Bone marrow (tissue), 2 donors: ENCODE measurements at places on chromosomes 6 and 20.

GRCh38 chr20:41192575-41192974 lies 55.2 kb downstream of the PLCG1 start:
- DNase-seq: no peak

- DNase-seq: no peak
These were observed 125.0 kb upstream of the HDGFL1 start for GRCh38 chr6:22444330-22444729.

- no peak for DNase-seq
These were observed 191.4 kb downstream of the CENPW start for GRCh38 chr6:126531286-126531685.

GRCh38 chr6:33728438-33728837 lies 16.9 kb upstream of the UQCC2 start:
- DNase-seq: no peak

DNA sequence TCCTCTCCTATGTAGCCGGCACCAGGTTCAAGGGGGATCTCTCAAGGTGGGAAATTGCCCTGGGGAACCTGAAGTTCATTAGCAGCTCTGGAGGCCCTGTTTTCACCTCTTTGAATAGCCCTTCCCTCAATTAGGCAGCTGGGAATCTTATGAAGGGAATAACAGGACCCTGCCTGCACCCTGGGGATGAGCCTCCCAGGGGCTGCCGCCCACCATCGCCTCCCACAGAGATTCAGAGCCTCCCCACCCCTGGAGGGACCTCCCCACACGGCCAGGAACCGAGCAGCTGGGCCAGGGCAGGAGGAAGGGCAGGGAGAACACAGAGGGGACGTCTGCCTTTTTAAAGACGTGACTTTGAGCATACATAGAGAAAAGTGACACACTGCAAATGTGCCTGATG lies 4.6 kb upstream of the EEF1A2 start:
- DNase-seq: no peak

DNA sequence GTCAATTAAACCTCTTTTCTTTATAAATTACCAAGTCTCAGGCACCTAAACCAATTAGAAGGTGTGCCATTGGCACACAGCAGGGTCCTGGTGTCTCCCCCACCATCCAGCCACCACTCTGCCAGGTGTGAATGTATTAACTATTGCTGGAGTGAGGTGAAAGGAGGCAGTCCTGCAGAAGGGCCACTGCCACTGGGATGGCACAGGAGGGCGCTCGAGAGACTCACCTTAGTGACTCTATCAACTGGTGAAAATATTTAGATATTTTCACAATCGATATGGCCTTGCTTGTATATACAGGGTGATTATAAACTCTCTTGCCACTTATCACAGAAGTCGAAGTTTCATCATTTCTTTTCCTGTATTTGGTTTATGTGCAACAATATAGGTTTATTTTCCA lies 145.6 kb upstream of the ESR1 start:
- DNase-seq: no peak
